Effector memory CD4-positive, alpha-beta T cell (primary cell): ENCODE measurements at places on chromosomes 11 and 22.
A peak's percentile ranks its signal among the peaks of the same experiment; 100 is the strongest.

DNA sequence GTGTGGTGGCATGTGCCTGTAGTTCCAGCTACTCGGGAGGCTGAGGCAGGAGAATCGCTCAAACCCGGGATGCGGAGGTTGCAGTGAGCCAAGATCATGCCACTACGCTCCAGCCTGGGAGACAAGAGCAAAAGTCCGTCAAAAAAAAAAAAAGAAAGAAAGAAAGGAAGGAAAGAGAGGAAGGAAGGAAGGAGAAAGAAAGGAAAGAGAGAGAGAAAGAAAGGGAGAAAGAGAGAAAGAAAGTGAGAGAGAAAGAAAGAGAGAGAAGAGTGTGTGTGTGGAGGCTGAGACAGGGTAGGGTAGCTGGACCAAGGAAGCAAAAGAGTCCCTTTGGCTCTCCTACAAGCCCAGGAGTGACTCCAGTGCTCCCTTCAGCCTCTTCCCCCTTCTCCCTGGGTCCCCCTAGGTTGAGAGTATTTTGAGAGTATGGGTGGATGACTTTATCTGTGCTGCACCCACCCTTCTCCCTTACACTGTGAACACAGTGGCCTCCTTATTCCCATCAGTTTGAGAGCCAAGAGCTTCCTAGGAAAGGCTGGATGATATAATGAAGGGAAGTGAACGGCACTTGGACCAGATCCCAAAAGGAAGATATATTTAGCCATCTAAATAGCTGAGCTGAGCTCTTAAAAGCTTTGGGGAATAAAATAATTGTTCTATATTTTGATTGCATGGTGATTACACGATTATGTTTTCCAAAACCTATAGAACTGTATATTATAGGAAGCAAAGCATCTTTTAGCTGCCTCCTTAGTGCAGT is 9.5 kb upstream of the DENND5A start:
- DNase-seq, result no peak

- DNase-seq, result no peak
Observed at GRCh38 chr11:132298357-132298756, 927.9 kb downstream of the NTM start.

DNA sequence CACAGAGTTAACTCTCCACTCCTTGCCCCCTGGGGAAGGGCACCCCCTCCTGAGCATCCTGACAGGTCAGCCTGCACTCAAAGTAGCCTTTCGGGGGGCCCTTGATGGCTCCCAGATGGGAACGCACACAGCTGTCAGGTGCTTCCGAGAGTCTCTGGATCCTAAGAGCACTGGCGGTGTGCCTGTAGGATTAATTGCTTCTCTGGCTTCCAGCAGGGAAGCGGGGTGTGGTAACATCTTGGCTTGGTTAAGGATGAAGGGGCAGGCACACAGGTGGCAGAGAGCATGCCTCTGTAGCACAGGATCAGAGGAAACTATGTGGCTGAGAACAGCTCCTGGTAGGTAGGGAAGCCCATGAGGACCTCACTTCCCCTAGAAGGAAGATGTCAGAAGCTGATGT is 199.8 kb downstream of the MIAT start:
- no peak for DNase-seq

DNA sequence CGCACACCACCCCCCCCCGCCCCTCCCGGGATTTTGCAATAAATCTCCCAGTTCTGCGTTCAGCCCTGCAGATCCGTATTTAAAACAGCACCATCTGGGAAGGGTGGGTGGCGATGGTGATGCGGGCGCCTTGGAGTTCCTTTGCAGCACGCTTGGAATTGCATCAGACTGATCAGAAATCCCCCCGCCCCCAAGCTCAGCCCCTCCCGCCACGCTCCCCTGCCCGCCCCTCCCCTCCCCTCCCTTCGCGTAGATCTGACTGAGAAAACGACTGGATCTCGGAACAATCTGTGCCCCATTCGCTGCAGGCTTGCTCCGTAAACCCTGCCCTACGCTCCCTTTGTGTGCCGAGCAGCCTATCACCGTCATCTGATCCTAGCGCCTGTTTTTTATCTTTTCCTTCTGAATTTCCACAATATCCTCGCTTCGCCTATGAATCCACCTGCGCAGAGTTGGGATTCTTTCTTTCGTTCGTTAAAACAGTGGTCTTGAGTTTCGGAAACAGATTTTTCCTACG is 18.1 kb upstream of the BDNF start:
- DNase-seq, result no peak

DNA sequence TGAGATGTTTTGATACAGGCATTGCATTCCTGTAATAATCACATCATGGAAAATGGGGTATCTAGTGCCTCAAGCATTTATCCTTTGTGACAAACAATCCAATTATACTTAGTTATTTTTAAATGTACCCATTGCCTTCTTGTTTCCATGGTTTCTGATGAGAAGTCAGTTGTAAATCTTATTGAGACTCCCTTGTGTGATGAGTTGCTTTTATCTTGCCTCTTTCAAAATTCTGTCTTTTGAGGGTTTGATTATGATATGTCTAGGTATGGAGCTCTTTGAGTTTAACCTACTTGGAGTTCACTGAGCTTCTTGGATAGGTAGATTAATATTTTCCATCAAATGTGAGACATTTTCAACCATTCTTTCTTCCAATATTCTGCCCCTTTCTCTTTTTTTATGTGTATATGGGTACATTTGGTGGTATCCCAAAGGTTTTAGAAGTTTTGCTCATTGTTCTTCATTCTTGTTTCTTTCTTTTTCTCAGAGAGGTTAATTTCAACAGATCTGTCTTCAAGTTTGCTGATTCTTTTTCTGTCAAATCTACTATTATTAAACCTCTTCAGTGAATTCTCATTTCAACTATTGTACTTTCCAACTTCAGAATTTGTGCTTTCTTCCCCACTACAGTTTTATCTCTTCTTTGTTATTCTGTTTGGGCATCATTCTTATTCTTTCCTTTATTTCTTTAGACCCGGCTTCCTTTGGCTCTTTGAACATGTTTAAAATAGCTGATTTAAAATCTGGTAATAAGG is 13.7 kb downstream of the NAGA start:
- DNase-seq, result no peak

GRCh38 chr11:75481922-75482606 is 43.7 kb downstream of the GDPD5 start:
- DNase-seq, result no peak

DNA sequence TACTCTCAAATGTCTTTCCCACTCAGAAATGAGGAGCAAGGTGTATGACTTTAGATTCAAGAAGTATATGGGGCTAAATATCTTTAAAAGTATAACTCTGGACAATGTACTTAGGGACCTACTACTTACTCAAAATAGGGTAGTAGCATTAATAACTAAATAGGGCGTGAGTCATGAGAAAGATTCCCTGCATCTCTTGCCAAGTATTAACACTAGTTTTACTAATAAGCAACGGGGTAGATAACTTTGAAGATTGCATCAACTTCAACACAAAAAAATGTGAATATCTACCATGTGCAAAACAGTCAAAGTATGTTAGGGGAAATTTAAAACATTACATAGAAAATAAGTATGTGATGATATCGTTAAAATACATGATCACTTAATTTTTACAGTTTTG is 99.6 kb downstream of the PGR start:
- no peak for DNase-seq

DNA sequence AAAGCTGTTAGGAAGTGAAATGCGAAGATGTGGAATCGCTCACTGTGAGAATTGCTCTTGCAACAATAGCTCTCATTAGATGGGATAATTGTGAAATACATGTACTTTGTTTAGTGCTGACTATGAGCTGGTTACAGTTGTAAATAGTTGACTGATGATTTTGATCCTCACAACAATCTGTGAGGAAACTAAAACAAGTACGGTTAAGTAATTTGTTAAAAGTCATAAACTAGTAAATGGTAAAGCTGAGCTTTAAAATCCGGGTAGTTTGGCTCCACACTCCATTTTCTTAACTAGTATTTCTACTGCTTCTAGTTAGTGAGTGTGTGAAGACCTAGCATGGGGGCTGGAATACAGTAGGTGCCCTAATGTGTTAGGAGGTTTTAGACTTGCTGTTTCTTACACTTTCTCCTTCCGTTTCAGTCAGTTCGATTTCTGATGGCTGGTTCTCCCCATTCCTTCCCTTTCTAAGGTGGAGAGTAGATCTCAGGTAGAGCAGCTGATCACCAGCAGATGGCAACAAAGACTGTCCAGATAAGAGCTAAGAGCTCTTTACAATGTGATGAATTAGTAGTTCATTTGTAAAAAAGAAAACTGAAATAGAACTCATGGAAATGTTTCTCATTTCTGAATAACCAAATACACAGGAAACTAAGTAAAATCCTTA is 16.3 kb upstream of the CYP2R1 start:
- no peak for DNase-seq

DNA sequence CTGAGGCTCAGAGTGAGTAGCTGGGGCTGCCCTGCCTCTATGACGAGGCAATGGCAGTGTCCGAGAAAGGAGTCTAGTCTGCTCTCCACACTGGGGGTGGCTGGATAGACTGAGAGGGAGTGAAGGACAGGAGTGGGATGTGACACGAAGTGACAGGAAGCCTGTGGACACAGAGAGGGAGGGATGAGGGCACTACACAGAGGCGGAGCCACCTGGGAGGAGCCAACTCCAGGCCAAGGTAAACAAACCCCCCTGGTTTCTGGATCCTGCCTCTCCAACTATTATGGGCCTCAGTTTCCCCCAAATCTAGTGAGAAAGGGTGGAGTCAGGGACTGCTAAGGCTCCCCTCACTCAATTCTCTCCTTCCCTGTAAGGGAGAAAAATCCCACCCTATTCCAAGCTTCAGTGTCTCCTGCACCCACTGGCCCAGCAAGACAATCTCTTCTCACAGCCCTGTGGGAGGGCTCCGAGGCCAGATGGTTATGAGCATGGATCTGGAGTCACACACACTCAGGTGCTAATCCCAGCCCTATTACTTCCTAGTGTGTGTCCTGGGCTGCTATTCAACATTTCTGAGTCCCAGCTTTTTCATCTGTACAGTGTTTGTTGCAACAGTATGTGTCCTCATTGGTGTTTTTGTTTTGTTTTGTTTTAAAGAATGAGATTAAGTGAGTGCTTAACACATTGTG is 24.9 kb downstream of the ASPHD2 start:
- DNase-seq, result no peak

- DNase-seq, result no peak
Observed at GRCh38 chr11:20005747-20006146, 154.5 kb downstream of the DBX1 start.

GRCh38 chr22:28647216-28647615 is 32.4 kb downstream of the TTC28 start:
- DNase-seq, result no peak

- no peak for DNase-seq
Observed at GRCh38 chr22:41417622-41418390, 28.8 kb downstream of the TOB2 start.

DNA sequence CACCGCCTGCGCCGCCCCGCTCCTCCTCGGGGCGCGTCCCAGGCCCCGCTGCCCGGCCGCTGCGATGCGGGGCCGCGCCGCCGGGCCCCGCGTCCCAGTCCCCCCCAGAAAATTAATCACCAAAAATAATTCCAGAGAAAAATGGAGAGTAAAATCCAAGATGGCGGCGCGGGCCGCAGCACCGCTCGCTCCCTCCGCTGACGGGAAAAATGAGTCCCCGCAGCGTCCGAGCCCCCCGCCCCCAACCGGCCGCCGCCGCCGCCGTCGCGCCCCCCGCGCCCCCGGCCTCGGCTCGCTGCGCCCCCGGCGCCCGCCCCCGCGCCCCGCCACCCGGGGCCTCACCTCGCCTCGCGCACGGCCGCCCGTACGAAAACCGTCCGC is at the start of gene KMT5B:
TSS of gene KMT5B (minus strand) at position 162 of the 381 bp plus-strand sequence. CDS start 23,220 bp downstream, outside the sequence.
- DNase-seq, result peak; percentile 41

DNA sequence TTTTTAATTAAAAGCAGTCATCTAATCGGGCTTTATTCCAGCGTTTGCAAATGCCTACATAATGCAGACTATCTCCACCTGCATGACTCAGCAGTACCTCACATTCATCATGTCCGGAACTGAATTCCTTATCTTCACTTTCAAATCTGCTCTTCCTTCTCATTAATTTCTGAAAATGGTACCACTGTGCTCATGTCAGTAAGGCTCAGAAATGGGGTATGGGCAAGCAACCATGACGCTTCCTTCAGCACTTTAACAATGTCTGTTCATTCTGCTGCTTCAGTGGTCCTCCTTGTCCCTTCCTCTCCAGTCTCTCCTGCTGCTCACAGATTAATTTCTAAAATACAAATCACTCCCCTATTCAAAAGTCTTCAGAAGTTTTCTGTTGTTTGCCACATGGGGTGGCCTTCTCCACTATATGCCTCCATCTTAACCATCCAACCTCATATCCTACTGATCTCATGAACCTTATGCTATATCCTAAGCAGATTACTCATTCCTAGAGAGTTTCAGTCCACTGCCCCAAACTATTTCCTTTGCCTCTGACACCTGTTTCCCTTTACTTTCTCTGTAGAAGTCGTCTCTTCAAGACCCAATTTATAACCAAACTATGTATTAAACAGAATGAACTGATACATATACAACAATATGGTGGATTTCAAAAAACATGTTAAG is 7.0 kb downstream of the GTF2H1 start:
- DNase-seq, result no peak

DNA sequence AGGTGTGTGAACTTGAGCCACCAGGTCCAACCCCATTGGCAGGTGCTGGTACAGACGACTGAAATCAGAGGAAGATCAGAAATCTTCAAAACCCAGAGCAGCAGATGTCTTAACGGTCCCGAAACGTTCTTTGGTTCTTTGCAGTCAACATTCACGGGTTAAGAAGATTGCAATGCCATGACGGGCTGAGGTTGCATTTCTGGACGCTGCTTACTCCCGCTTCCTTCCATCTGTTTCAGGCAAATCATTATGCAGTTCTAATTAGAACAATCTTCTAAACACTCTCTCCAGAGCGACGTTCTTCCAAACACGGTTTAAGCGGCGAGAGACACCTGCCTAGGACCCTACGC is 492 bp upstream of the LUZP2 start:
- no peak for DNase-seq

GRCh38 chr22:20533095-20533878 is 25.9 kb downstream of the MED15 start:
- DNase-seq, result no peak

DNA sequence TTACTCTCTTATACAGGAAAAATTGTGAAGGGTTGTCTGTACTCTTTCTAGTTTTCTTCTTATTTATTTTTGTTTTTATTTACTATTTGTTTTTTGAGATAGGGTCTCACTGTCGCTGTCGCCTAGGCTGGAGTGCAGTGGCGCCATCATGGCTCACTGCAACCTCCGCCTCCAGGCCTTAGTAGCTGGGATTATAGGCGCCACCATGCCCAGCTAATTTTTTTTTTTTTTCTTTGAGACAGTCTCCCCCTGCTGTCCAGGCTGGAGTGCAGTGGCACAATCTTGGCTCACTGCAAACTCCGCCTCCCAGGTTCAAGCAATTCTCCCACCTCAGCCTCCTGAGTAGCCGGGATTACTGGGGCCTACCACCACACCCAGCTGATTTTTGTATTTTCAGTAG is 18.4 kb downstream of the CUL5 start:
- DNase-seq, result no peak
